ENCODE measurements at places on chromosomes 16 and 17.

GRCh38 chr16:24070851-24071250 lies 185.3 kb upstream of the CACNG3 start:
- DNase-seq = peak; percentile 14

DNA sequence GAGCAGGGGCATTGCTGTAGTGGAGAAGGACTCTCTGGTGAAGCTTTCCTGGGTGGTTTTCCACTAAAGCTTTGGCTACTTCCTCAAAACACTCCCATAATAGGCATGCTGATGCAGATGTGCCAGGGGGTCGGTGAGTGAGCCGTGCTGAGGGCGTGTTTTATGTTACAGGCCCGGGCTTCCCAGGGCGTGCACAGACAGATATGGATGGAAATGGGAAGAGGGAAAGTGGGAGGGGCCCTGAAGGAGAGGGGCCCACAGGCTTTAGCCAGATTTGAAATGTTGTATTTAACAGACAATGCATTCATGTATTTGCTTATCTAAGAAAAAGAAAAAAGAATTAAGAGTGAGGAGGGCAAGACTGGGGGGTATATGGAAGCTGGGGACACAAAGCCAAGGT lies 56.3 kb downstream of the IL21R start:
- no peak for DNase-seq

- DNase-seq = peak; percentile 49
These were observed 4.7 kb upstream of the MMP15 start for GRCh38 chr16:58020628-58021521.

- DNase-seq = no peak
These were observed 59.5 kb downstream of the CHD9NB start for GRCh38 chr16:52993179-52993578.

DNA sequence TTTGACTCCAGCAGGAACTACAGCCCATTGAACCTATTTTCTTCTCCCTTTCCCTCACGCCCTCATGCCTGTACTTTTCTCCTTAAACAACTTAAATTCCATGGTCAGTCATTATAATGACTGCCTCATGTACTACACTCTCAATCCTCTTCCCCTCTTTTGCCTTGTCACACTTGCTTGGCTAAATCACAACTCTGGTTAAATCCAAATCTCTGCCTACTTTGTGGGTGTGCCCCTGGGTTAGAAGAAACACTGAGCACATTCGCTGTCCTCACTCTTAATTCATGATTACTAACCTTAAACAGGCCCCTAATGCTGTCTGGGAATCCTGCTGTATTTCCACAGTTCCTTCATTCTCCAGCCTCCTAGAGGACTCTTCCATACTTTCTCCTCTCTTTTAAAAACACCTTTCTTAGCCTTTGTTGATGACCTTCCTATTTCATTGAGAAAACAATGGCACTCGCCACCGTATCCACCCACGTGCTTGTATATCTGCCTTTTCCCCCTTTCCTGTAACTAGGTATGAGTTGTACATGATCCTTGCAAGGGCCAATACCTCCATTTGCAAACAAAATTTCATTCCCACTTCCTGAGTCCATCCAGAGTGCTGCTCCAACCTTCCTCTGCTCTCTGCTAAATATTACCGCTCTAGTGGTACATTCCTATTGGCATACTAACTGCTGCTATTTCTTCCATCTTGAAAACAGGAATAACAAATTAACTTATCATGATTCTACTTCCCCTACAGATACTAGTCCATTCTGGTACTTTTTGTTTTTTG lies 28.9 kb downstream of the ZNRF1 start:
- DNase-seq = no peak

DNA sequence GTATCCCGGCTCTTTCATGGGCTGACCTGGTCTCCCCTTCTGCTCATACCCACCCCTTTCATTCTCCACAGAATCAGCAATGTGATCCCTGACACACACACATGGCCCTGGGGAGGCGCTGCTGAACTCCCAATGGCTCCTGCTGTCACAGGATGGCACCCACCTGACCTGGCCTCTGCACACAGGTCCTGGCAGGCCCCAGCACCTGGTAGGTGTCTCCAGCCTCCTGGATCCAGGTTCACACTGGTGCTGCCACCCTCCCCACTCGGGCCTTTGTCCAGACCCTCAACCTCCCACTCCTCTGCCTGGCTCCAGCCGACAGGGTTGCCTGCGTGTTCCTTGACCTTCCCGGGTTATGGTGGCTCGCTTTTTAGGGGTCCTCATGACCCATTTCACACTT lies 1.3 kb upstream of the CD300C start:
- DNase-seq = no peak

DNA sequence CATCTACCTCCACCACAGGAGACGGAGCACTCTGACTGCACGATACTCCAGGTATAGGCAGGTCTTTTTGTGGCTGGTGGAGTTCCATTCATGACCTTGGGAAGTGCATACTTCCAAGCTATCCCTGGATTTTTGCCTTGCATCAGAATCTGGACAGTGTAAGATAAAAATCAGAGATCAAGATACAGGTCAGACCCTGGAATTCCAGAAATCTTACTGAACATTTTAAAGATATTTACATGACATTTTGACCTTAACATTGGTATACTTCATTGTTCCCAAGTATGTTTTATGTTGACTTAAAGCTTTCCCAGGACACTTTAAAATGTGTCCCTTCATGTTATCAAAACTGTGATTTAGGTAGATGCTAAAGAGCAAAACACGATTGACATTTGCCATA lies 101.0 kb downstream of the SYCE1L start:
- no peak for DNase-seq

DNA sequence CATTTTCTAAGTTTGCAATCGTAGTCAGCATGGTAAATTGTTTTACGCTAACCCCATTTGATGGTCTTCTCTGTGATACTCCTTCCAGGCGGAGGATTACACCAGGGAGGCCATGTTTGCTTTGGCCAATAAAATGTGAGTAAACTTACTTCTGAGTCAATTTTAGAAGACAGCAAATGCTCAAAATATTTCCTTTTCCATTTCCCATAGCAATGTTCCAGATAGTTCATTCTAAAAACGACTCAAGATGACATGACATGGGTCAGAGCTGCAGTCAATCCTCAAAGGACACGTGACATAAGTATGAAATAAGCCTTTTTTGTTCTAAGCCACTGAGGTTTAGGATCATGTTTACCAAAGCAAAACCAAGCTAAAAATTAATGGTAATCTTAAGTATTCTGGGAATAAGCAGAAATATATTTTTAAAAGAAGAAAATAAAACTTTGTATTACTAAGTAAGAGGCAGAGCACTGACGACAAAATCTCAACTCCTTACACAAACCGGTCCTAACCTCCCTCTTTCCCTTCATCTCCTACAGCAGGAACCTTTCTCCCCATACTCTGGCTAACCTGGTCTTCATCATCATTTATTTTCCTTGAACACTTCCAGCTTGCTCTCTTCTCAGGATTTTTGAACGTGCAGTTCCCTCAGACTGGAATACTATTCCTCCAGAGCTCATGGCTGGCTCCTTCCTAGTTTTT lies 266.2 kb downstream of the CEP112 start:
- DNase-seq = no peak

DNA sequence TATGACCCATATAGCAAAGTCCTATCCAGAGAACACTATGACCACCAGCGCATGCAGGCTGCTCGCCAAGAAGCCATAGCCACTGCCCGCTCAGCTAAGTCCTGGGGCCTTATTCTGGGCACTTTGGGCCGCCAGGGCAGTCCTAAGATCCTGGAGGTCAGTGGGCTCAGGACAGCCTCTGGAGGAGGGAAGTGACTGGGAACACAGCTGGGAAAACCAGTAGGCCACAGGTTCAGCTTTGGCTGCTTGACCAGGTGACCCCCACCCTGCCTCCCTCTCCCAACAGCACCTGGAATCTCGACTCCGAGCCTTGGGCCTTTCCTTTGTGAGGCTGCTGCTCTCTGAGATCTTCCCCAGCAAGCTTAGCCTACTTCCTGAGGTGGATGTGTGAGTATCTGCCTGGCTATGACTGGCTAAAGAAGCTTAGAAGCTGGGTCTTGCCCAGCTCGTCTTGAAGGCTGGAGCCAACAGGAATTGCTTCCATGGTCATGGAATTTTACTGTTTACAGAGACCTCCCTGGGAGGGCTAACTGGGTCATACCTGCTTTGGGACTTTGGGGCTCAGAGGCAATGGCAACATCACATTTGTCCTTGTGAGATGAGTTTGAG lies 1.5 kb upstream of the OVCA2 start:
- no peak for DNase-seq

DNA sequence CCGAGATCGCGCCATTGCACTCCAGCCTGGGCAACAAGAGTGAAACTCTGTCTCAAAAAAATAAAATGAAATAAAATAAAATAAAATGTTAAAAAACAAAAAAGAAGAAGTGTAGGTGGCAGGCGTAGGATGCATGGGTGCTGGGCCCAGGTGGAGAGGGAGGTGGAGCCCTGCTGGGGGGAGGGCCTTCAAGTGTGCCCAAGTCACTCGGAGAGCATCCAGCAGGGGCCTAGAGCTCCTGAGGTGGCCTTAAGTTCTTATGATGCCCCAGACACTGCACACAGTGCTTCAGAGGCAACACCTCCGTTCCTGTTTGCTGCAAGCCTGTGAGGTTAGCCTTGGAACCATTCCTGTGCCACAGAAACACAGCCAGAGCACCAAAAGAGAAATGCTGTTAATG lies 23.2 kb downstream of the IL4R start:
- no peak for DNase-seq

- DNase-seq = no peak
These were observed 80.5 kb downstream of the ABR start for GRCh38 chr17:1099242-1099641.

DNA sequence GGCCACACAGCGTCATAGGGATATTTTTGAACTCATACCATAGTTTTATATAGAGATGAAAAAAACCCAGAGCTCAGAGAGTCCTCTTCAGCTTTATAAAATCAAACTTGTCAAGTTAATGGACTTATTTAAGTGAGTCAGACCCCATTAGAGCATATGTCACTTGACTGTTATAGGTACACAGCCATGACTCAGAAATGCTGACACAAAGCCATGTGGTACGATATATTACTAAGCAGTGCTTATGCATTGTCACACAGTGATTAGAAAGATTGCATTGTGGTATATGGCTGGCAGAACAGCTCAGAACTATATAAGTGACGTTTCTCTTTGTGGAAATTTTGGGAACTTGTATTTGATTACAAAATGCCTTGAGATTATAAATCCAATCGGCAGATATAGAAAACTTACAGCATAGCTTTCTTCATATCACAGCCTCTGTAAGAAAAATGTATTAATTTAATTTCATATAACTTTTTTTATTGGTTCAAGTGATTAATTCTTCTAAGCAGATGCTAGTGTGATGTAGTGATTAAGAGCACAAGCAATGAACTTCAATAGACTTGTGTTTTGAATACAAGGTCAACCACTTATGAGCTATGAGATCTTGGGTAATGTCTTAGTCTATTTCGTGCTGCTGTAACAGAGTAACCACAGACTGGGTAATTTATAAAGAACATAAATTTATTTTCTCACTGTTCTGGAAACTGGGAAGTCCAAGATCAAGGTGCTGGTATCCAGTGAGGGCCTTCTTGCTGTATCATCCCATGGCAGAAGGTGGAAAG lies 25.8 kb upstream of the GINS3 start:
- no peak for DNase-seq

- no peak for DNase-seq
These were observed 13.3 kb downstream of the ARL2BP start for GRCh38 chr16:57258226-57258909.

GRCh38 chr17:82121660-82122629 lies 23.9 kb upstream of the FASN start:
- no peak for DNase-seq

GRCh38 chr16:56163938-56164337 lies 27.4 kb upstream of the GNAO1 start:
- no peak for DNase-seq

DNA sequence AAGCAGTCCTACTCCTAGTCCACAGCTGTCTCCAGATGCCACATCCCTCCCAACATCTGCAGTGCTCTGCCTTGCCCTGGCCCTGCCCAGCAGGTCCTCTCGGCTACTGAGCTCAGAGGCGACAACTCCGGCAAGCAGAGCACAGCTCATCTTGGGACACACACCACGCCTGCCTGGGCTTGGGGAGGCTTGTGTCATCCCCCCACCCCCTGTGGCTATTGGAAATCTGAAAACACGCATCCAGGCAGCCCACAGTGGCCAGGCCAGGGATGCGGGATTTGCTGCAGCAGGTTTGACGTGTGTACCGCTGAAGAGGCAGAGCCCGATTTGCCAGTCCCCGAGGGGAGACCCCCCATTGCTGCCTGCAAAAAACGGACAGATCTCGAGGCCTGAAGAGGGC lies 25.4 kb downstream of the MXRA7 start:
- DNase-seq = no peak

- no peak for DNase-seq
These were observed 67.9 kb downstream of the ZZEF1 start for GRCh38 chr17:4074831-4075495.

- DNase-seq = no peak
These were observed 46.4 kb downstream of the SPOP start for GRCh38 chr17:49631496-49631895.

GRCh38 chr16:64012166-64012565 lies 1109.7 kb downstream of the CDH11 start:
- DNase-seq = no peak

- peak; percentile 48 for DNase-seq
These were observed 38.9 kb downstream of the MYH3 start for GRCh38 chr17:10618202-10618635.

DNA sequence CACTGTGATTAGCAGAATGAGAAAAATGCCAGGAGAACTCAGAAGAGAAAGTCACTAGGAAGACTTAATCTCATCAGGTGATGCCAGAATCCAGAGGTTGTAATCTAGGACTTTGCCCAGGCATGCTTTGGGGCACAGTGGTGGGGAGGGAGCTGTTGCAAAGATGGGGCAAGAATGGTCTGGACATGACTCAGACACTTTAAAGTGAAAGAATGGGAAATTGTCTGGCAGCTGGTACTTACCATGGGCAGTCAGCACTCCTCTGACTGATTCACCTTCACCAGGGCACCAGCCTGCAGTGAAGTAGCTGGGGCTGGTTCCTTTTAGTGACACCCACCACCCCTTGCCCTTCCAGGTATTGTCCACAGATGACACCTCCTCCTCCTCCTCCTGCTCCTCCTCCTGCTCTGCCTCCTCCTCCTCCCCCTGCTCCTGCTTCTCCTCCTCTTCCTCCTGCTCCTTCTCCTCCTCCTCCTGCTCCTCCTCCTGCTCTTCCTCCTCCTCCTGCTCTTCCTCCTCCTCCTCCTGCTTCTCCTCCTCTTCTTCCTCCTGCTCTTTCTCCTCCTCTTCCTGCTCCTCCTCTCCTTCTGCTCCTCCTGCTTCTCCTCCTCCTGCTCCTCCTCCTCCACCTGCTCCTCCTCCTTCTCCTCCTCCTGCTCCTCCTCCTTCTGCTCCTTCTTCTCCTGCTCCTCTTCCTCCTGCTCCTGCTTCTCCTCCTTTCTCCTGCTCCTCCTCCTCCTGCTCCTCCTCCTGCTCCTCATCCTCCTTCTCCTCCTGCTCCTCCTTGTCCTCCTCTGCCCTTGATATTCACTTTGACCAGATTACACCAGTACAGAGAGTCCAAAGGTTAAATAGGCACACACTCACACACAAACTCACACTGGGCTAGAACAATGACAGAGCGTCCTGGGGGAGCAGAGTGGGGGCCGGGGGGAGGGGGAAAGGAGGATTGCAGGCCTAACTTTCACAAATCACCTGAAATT lies at the start of gene CHD9NB:
TSS of gene CHD9NB (minus strand) at position 379 of the 983 bp plus-strand sequence. CDS start 8,739 bp downstream, outside the sequence.
- DNase-seq = no peak

Measured in stimulated activated CD4-positive, alpha-beta T cell treated with anti-CD3 and anti-CD28 coated beads, Interleukin-4, amount 100 ng/mL, for 4 hours (primary cell).